Foreskin fibroblast (primary cell): ENCODE measurements at places on chromosomes 16 and 17.
A peak's percentile ranks its signal among the peaks of the same experiment; 100 is the strongest.

DNA sequence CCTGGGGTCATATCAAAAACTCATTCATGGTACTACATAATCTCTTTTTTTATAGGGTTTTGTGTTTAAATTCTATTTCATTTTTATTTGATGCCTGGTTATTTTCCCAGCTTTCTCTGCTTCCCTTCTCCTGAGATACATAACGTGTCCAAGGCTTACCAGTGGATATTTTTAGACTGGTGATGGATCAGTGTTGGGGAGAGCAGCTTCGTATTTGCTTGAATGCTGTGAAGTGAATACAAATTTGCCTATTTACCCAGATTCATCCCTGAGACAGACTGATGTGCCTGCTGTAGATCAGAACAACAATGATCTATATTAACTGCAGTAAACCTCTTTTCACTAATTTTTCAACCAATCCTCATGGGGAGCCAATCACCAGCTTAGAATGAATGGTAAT is 43.2 kb upstream of the FOXJ1 start:
- no peak for DNase-seq

- DNase-seq = peak; percentile 52
These were observed 155.7 kb downstream of the CMIP start for GRCh38 chr16:81600275-81600674.

GRCh38 chr17:32319548-32319905 is 22.4 kb downstream of the C17orf75 start:
- peak; percentile 78 for DNase-seq

DNA sequence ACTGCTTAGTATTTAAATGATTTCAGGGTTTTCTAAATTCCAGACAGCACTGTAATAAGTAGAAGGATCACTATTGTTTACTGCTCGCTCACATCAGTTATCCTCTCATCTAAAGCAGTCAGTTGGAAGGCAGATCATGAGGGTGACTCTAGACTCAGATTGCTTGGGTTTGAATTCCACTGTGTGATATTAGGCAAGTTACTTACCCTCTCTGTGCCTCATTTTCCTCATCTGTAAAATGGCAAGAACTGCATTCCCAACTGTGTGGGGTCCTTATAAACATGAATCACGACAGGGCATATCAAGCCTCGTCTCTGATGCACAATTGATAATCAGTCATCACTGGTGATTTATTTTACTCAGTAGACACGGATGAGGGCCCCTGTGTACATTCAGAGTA is 15.1 kb downstream of the CLUAP1 start:
- no peak for DNase-seq

DNA sequence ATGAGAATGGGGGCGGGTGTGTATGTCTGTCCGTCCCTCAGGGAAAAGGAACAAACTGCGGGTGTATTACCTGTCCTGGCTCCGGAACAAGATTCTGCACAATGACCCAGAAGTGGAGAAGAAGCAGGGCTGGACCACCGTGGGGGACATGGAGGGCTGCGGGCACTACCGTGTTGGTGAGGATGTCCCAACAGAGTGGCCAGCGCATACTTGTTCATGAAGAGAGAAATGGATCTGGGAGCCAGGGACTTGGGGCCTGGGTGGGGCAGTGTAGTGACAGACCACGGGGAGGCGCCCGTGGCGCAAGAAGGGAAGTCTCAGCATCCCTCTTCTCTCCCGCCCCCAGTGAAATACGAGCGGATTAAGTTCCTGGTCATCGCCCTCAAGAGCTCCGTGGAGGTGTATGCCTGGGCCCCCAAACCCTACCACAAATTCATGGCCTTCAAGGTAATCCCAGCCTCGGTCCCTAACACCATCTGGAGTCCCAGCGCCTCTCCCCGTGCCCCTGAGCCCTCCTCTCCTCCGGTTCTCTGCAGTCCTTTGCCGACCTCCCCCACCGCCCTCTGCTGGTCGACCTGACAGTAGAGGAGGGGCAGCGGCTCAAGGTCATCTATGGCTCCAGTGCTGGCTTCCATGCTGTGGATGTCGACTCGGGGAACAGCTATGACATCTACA is 3.5 kb upstream of the C17orf107 start:
- DNase-seq = no peak

GRCh38 chr16:58732545-58733247 is 1.4 kb downstream of the GOT2 start:
- DNase-seq = peak; percentile 40
